Activated naive CD8-positive, alpha-beta T cell treated with anti-CD3 and anti-CD28 coated beads, Interleukin-2, amount 10 ng/mL, durations not matched to agents 7 days and 5 days (primary cell): ENCODE measurements at places on chromosomes 6 and 20. TPM values are rescaled to one million over a fixed set of nuclear protein-coding genes. Genes with fewer than 3 reads are reported as not detected.

GRCh38 chr6:104957301-104958177 lies 632 bp downstream of the LIN28B start:
- DNase-seq: no peak

GRCh38 chr6:118212451-118213173 lies 305.5 kb downstream of the SLC35F1 start:
- DNase-seq: no peak

- DNase-seq: peak; percentile 96
Measured at GRCh38 chr20:2523919-2524708, 12.3 kb upstream of the TMC2 start.

- DNase-seq: no peak
Measured at GRCh38 chr6:92495242-92495641, 924.1 kb downstream of the EPHA7 start.

GRCh38 chr6:158009114-158009891 lies 27.6 kb downstream of the SYNJ2 start:
- DNase-seq: no peak

DNA sequence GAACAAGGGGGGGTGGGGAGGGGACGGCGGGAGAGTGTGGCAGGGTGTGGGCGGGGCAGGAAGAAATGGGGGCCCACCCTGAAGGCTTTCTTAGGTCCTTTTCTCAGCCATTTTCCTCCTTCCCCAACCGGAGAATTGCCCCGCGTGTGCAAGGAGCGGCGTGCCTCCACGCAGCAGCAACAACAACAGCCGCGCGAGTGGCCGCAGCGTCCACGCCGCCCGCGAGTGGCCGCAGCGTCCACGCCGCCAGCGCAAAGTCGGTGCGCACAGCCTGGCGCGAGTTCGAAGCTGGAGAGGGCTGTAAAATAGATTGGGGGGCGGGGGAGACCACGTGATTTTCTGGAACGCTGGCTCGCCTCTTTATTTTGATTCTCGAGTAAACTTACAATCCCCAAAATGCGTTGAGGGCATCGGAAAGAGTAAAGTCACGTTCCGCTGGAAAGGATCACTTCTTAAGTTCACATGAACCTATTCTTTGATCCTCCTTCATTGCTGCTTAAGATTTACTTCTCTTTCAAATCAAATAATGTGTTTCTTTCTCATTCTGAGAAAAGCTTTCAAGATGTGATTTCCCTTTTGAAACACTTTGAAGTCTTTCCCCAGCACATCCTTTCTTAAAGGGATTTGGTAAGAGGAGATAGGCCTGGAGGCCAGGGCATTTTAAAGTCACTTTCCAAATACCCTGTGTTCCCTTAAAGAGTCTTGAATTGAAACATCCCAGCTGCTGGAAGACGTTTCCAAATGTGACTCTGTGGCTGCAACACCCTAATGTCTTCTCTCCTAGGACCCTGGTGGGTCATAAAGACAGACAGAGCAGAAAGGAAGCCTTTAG lies 66.7 kb upstream of the ZNF217 start:
- DNase-seq: peak; percentile 69

- no peak for DNase-seq
Measured at GRCh38 chr6:81722506-81723223, 29.8 kb downstream of the TENT5A start.

DNA sequence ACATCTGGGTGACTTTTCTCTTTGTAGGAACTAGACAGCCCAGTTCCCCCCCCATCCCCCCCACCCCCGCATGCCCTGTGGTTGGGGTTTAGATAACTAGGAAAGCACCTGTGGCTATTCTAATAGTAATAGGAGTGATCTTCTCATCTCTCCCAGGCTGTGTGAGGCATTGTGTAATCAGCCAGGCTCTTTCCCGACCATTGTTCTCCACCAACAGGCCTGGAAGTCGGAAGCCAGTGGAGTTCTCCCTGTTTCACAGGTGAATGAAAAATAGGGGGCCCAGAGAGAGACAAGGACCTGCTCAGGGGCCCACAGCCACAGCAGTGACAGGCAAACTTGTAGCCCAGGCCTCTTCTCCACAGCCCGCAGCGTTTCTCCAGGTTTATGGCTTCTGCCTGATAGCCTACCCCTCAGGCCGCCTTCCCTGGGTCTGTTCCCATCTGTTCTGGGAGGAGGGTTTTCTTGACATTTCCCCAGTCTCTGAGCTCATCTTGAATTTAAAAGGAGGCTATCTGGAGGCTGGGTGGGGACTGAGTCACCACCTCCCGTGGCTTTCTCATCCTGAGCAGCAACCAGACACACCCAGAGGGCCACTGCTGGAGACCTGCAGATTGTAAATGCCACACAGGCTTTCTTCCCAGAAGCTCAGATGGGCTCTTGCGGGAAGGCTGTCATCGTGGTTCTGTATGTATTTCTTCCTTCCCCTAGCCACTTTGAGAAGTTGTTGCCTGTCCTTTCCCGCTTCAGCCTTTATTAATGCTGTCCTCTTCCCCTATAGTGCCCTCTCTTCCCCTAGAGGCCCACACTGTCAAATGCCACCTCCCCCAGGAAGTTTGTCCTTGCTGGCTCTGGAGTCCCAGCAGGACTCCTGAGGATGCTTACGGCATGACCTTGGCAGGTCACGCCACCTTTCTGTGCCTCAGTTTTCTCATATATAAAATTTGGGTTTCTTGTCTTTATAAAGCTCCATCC lies 75.9 kb upstream of the MYL9 start:
- no peak for DNase-seq

DNA sequence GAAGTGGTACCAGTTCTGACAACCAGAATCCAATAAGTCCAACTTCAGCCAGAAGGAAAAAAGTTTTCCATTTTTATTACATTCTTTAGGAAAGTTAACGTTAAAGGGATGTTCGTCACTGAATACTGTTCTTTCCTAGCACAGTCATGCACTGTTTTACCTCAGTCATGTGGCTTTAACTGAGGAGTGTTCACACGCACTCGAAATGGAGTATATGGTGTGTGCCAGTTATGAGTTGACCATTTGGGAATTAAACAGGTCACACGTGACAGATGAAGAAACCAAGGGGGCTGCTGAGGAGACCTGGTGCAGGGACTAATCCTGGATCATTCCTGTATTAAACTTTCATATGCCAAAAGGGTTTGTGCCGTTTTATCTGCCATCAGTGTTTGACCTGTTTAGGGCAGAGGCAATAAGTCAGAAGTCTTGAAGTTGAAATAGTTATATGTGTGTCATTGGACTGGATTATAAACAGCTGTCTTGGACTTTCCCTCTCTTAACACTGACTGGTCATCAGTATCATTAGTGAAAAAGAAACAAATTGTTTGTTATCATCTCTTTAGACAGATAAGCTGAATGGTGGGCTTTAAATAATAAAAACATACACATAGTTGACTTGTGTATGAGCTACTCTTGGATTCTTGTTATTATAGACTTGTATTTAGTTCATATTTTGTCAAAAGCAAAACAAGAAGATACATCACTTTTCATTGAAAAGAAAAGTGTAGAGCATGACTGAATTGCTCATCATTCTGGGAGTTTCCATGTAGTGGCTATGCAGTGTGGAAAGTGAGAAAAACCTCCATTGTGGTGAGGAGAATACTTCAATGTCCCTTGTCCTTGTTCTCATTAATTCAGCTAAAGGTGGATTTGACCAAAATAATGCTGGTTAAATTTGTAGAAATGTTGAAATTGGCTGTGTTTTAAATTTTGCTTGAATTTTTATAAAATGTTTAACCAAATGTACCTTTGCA lies 123.5 kb upstream of the SAMD5 start:
- no peak for DNase-seq

DNA sequence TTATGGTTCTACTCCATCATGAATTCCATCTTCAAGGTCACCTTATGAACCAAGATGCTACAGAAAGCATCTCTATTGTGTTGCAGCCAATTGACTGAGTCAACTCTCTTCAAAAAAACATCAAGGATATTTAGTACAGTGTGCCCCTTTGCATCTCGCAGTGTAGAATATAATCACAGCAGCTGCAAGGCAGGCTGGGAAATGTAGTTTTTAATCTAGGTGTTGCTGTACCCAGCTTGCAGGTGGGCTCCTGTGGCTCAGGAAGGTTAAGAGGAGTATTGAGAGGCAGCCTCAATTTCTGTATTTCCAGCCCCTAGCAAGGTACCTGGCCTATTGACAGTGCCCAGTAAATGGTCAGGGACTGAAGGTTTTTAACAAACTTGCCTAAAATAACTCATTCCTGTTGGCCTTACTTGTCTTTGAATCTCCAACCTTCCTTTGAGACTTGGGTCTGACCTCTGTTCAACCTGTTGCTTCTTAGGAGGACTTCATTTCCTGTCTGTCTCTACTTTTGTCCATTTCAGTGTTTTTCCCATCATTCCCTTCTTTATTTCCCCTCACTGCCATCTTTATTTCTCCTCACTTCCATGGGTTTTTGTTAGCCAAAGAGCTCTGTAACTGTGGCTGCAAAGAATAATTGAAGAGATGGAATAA lies 150.5 kb downstream of the DNAH8 start:
- no peak for DNase-seq

- DNase-seq: no peak
Measured at GRCh38 chr20:61974357-61974665, 91.4 kb downstream of the TAF4 start.

TRAPPC3L gene
- total RNA-seq: not detected

MBOAT1 gene
- 14.1 TPM for total RNA-seq

CYP39A1 gene
- not detected for total RNA-seq

DCDC2 gene
- total RNA-seq: 0.14 TPM
